K562 (cell line): ENCODE measurements at places on chromosomes 2 and 18. TPM values are rescaled to one million over a fixed set of nuclear protein-coding genes. Genes with fewer than 3 reads are reported as not detected.
A peak's percentile ranks its signal among the peaks of the same experiment; 100 is the strongest.

Gene OTOS
- total RNA-seq, result not detected in 2 replicates

Gene ALPI
- not detected in 2 replicates for total RNA-seq

Gene ABCG8
- total RNA-seq, result not detected in 2 replicates

Gene TMEM17
- total RNA-seq, result 0.58 and 1.2 TPM in 2 replicates

Gene ONECUT2
- total RNA-seq, result 1.9 and 2.5 TPM in 2 replicates

Gene PSMA8
- not detected in 2 replicates for total RNA-seq

Gene NEB
- 2.2 and 2.5 TPM in 2 replicates for total RNA-seq

Gene CRYGD
- total RNA-seq, result not detected in 2 replicates

Gene NBAS
- 91.2 and 95.8 TPM in 2 replicates for total RNA-seq

Gene CNGA3
- not detected in 2 replicates for total RNA-seq

Gene C18orf54
- 8.3 and 8.7 TPM in 2 replicates for total RNA-seq

Gene FBLN7
- total RNA-seq, result 0.13 TPM in 1 of 2 replicates, not detected in the other

Gene SUCLG1
- total RNA-seq, result 108 and 122 TPM in 2 replicates

Gene HRH4
- not detected in 2 replicates for total RNA-seq

Gene ARHGAP25
- 9.8 and 13.2 TPM in 2 replicates for total RNA-seq

DNA sequence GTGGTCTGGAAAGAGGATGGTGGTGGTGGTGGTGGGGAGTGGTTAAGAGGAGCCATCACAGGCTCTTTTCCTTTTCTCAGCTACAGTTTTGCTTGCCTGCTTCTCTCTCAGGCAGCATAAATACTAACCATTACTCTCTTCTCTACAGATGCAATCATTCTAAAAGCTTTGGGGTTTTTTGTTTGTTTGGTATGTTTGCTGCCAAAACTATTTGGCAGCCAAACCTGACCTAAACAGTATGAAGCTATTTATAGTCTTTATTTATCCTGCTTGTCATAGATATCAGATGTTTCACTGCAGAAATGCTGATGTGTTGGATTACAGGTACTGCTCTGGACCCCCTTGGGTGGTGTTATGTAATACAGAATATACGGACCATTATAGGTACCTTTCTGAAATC, 15.3 kb downstream of the SIX3 start:
- peaks cover 26% of the 10 kb centered on the region for H3K4me1 ChIP-seq
- no peaks in the 10 kb centered on the region for H3K36me3 ChIP-seq
- no peak overlapping the region for H3K27ac ChIP-seq
- DNase-seq, result no peak
- H3K4me3 ChIP-seq, result no peak overlapping the region
- peaks cover 17% of the 10 kb centered on the region; the same call in 2 of the 3 replicates for H3K27me3 ChIP-seq

DNA sequence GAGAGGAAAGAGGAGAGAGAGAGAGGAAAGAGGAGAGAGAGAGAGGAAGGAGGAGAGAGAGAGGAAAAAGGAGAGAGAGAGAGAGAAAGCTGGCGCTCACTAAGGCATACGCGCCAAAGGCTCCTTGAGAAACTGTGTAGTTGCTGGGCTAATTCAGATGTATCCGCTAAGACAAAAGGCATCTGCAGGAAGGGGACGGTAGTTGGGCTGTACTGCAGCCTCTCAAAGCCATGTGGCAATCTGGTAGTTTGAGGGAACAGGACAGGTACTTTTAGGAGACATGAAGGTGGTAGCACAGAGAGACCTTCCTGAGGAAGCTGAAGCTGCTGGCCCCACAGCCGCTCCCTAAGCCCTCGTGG, 31.6 kb downstream of the THNSL2 start:
- H3K4me3 ChIP-seq, result no peak overlapping the region
- H3K27me3 ChIP-seq, result peaks cover 31% of the 10 kb centered on the region
- peaks cover 3% of the 10 kb centered on the region; the same call in 1 of the 2 replicates for H3K4me1 ChIP-seq
- no peak for DNase-seq

DNA sequence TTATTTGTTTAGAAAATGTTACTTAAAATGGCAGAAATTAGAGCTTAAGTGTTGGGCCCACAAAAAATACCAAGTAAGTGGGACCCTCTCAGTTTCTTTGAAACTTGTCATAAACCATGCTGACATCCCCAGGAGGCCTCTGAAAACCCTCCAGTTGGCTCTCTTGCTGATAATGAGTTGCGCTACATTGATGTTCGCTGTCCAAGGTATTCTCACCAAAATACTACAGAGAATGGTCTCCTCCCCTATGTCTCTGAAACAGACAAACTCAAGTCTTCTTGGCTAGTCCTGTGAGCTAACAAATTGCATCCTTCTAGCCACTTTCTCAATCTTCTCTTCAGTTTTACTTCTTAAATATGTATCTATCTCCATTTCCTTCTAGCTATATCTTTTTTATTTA, 669.4 kb downstream of the IRS1 start:
- no peaks in the 10 kb centered on the region for H3K4me1 ChIP-seq
- no peaks in the 10 kb centered on the region for H3K36me3 ChIP-seq
- no peak overlapping the region for H3K27ac ChIP-seq
- no peak overlapping the region for H3K4me3 ChIP-seq
- H3K27me3 ChIP-seq, result no peaks in the 10 kb centered on the region

DNA sequence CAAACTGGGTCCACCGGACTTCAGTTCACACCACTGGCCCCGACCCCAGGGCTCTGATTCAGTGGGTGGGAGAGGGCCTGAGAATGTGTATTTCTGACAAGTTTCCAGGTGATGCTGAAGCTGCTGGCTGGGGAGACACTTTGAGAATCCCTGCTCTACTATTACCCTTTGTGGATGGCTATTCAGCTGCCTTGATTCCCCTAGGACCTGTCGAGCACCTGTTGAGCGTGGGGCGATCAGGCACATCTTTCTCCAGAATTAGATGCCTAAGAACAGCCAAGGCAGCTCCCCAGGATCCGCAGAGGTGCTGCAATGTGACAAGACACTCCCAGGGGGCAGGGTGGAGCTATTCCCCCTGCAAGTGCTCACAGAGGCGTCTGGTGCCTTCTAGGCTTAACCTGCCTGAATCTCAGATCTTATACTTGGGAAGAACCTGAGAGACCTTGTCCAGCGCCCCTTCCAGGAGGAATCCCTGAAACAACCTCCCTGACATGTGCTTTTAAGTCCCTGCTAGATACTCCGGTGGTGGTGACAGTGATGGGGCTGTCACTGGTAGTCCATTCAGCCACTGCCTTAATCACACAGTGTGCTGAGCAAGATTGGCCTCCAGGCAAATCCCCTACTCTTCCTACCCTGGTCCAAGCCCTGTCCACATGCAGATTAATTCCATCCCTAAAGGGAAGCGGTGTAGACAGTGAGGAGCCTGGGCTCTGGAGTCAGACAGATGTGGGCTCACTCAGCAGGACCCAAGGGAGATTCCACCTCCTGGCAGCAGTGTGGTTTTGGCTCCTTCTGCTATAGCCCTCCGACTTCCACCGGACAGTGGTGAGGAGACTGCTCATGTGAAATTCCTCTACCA, 43.4 kb upstream of the OTOF start:
- peak; percentile 60 for DNase-seq
- peaks cover 72% of the 10 kb centered on the region for H3K27me3 ChIP-seq
- H3K27ac ChIP-seq, result no peak overlapping the region
- no peaks in the 10 kb centered on the region for H3K36me3 ChIP-seq
- H3K4me3 ChIP-seq, result no peak overlapping the region

GRCh38 chr2:98701230-98701629, 29.7 kb downstream of the MGAT4A start:
- H3K27ac ChIP-seq, result no peak overlapping the region
- H3K4me3 ChIP-seq, result no peak overlapping the region
- H3K27me3 ChIP-seq, result peaks cover 34% of the 10 kb centered on the region
- DNase-seq, result no peak

DNA sequence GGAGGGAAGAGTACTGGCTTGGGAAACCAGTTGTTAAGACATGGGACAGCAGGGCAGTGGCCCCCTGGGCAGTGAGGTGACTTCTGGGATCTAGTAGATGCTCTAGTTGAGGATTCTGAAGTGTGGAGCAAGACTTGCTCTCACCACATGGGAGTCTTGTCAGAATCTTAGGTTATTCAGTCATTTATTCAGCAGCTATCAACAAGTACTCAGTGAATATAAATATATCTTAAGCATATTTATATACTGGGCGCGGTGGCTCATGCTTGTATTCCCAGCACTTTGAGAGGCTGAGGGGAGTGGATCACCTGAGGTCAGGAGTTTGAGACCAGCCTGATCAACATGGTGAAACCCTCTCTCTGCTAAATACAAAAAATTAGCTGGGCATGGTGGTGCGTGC, 20.0 kb downstream of the STON1 start:
- H3K27me3 ChIP-seq, result peaks cover 12% of the 10 kb centered on the region
- H3K4me3 ChIP-seq, result no peak overlapping the region
- H3K27ac ChIP-seq, result no peak overlapping the region
- 0 out of 3 replicates have a peak, but pooled peaks cover 2% of the 10 kb centered on the region for H3K4me1 ChIP-seq
- no peak for DNase-seq

DNA sequence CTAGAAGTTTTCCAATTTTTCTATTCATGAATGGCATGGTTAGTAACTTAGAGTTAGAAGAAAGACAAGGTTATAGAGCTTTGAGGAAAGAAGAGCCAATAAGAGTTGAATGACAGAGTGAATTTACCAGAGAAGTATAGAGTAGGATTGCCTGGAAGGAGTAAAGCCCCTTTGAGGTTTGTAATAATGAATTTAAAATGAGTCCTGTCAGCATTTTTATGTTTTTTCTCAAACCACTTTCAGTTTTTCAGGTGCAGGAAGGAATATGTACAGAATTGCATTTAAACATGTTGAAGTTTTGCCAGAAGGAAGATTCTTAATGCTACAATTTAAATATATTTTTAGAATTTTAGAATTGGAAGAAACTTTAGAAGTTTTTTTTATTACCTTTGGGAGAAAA, 408.3 kb downstream of the DSC3 start:
- H3K27me3 ChIP-seq, result no peaks in the 10 kb centered on the region
- H3K36me3 ChIP-seq, result no peaks in the 10 kb centered on the region
- no peak overlapping the region for H3K4me3 ChIP-seq
- H3K27ac ChIP-seq, result no peak overlapping the region

DNA sequence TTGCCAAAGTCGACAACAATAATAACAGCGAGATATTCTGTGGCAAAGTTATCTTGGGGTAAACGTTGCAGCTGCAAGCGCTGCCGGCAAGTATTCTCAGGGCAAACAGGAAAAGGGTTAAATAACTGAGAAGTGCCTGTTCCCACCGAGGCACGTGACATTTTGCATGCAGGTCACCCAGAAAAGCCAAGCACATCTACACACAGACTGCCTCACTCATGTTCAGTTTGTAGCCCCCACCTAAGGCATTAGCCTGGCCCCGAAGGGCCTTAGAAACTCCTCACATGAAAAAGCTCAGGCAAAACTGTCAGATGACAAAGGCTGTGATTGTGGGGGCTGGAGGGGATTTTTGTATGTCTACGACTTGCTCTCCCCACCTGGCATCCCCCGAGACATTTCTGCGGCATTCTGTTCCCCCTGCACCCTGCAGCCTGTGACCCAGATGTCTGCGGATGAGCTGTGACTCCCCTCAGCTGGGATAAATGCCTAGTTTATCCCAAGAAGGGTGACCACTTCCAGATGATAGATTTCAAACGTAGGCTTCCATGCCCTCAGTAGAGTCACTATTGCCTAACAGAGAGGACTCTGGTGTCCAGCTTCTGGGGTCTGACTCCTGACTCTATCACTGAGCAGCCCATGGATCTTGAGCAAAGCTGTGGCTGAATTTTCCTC, 215.2 kb upstream of the SIX2 start:
- no peaks in the 10 kb centered on the region; the same call in 2 of the 3 replicates for H3K4me1 ChIP-seq
- H3K36me3 ChIP-seq, result no peaks in the 10 kb centered on the region
- no peak overlapping the region for H3K4me3 ChIP-seq
- DNase-seq, result no peak
- no peak overlapping the region for H3K27ac ChIP-seq

- no peaks in the 10 kb centered on the region; the same call in 1 of the 3 replicates for H3K4me1 ChIP-seq
- no peak overlapping the region for H3K27ac ChIP-seq
- H3K36me3 ChIP-seq, result no peaks in the 10 kb centered on the region
- DNase-seq, result no peak
- H3K27me3 ChIP-seq, result no peaks in the 10 kb centered on the region
Measured at GRCh38 chr2:120177973-120178372, 45.2 kb downstream of the TMEM185B start.

GRCh38 chr2:241948901-241949735, 79.6 kb downstream of the RTP5 start:
- peaks cover 7% of the 10 kb centered on the region; the same call in 1 of the 2 replicates for H3K27me3 ChIP-seq
- no peaks in the 10 kb centered on the region for H3K36me3 ChIP-seq
- peaks cover 17% of the 10 kb centered on the region for H3K4me1 ChIP-seq
- no peak overlapping the region for H3K4me3 ChIP-seq

DNA sequence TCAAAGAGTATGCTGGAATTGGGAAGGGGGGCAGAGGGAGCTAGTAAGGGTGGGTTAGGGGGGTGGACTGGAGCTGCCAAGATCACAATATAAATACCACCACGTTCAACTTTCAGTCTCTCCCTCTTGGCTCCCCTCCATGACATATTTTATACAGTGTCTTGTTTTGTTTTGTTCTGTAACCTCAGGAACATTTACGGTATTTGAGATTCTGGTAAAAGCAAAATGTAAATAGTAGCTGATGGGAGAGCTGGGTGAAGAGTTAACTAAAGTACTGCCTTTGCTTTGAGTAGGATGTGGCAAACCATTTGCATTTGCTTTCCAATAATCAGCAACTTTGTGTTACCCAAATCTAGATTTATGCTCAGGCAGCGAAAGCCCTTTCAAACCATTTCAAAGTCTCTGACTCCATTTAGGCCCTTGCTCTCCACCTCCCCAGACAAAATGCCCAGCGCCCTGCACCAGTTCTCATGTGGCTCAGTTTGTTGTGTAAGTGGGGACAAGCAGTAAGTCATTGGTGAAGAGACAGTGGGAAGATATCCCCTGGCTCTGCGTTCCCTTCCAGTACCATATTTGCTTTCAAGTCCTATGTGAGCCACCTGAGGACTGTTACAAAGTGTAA, 17.4 kb downstream of the IRS1 start:
- no peak overlapping the region for H3K4me3 ChIP-seq
- H3K36me3 ChIP-seq, result no peaks in the 10 kb centered on the region
- H3K27ac ChIP-seq, result no peak overlapping the region
- no peak for DNase-seq
- H3K4me1 ChIP-seq, result no peaks in the 10 kb centered on the region

DNA sequence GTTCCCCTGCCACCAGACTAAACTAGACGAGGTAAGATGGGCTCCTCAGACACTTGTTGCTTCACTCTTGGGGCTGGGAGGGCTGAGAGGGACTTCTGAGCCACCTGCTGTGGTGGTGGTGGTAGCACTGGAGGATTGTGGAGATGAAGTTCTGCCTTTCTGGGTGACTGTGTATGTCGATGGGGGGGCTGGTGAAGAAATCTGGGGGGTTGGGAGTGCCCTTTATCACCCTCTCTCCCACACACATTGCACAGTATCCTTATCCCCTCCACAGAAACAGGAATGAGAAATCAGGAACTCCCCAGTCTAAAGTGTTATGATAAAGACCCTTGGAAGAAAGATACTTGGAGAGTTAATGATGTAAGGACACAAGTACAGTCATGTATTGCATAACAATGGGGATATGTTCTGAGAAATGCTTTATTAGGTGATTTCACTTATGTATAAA, 38.5 kb downstream of the HK2 start:
- no peaks in the 10 kb centered on the region for H3K4me1 ChIP-seq
- no peaks in the 10 kb centered on the region for H3K27me3 ChIP-seq
- H3K4me3 ChIP-seq, result no peak overlapping the region
- H3K27ac ChIP-seq, result no peak overlapping the region
- peaks cover 97% of the 10 kb centered on the region for H3K36me3 ChIP-seq

- H3K4me1 ChIP-seq, result no peaks in the 10 kb centered on the region
- no peaks in the 10 kb centered on the region for H3K36me3 ChIP-seq
- no peaks in the 10 kb centered on the region for H3K27me3 ChIP-seq
- H3K4me3 ChIP-seq, result no peak overlapping the region
- no peak overlapping the region for H3K27ac ChIP-seq
- DNase-seq, result peak; percentile 69
Measured at GRCh38 chr2:90069290-90069894, 1377.9 kb downstream of the RPIA start.
